ENCODE measurements at places on chromosomes 16 and 17. TPM values are rescaled to one million over a fixed set of nuclear protein-coding genes. Genes with fewer than 3 reads are reported as not detected.

Gene ZFPM1
- polyA plus RNA-seq: 1.2 TPM

Gene SHISA6
- polyA plus RNA-seq: not detected

Gene NTN1
- 0.05 TPM for polyA plus RNA-seq

Gene GRB7
- polyA plus RNA-seq: not detected

Gene HS3ST3B1
- 0.67 TPM for polyA plus RNA-seq

Gene KCNJ16
- polyA plus RNA-seq: not detected

Gene CTF1
- 35.9 TPM for polyA plus RNA-seq

Gene SLC16A3
- 70.7 TPM for polyA plus RNA-seq

Gene TAT
- not detected for polyA plus RNA-seq

Gene TPSD1
- polyA plus RNA-seq: not detected

Gene ADAD2
- polyA plus RNA-seq: not detected

Gene KRT13
- polyA plus RNA-seq: 0.39 TPM

Gene TNS4
- polyA plus RNA-seq: not detected

Gene EFCAB13
- polyA plus RNA-seq: 0.36 TPM

Gene UMOD
- not detected for polyA plus RNA-seq

Gene RAB11FIP4
- polyA plus RNA-seq: 9.4 TPM

Gene FAM171A2
- polyA plus RNA-seq: 4.9 TPM

Gene ADCY9
- polyA plus RNA-seq: 5.2 TPM

Gene ZNF624
- 0.92 TPM for polyA plus RNA-seq

Gene USP7
- 8.4 TPM for polyA plus RNA-seq

Gene ACAP1
- polyA plus RNA-seq: 6.4 TPM

Gene PLA2G10
- polyA plus RNA-seq: not detected

Gene EPN3
- polyA plus RNA-seq: 0.06 TPM

Gene SLC35G6
- polyA plus RNA-seq: not detected

Gene LRRC46
- 1.8 TPM for polyA plus RNA-seq

Gene ALDH3A1
- polyA plus RNA-seq: 0.79 TPM

Gene CLEC19A
- polyA plus RNA-seq: not detected

Gene CORO6
- 28.1 TPM for polyA plus RNA-seq

Gene MAP2K6
- polyA plus RNA-seq: 6.5 TPM

Gene DNAH2
- polyA plus RNA-seq: 0.18 TPM

Gene C1QL1
- 5.4 TPM for polyA plus RNA-seq

Gene PLEKHH3
- polyA plus RNA-seq: 9.8 TPM

Gene MT1M
- polyA plus RNA-seq: 0.45 TPM

Gene MFSD6L
- not detected for polyA plus RNA-seq

Gene UNC13D
- 0.99 TPM for polyA plus RNA-seq

Gene PKMYT1
- polyA plus RNA-seq: 8.5 TPM

Gene CLUH
- polyA plus RNA-seq: 25.1 TPM

Measured in SK-N-SH (cell line).